ENCODE measurements at places on chromosomes 7 and 10.

DNA sequence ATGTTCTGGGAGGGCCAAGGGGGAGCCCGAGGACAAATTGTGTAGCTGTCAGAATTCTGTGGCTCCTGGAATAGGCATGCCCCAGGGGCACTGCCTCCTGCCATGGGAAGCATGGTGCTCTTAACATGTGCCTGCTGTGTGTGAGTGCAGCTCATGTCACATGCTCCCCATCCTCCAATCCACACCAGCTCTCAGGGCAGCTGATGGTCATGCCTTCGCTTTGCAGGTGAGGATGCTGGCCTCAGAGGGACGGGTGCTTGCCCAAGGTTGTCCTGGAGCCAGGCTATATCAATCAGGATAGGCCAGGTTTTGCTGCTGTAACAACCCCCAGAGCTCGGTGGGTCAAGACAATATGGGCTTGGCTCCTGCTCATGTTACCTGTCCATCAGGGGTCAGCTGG, 303.4 kb downstream of the RPS24 start:
- no peak for DNase-seq

- peak; percentile 15 for DNase-seq
These were observed 683 bp downstream of the MACROH2A2 start for GRCh38 chr10:70053218-70053840.

DNA sequence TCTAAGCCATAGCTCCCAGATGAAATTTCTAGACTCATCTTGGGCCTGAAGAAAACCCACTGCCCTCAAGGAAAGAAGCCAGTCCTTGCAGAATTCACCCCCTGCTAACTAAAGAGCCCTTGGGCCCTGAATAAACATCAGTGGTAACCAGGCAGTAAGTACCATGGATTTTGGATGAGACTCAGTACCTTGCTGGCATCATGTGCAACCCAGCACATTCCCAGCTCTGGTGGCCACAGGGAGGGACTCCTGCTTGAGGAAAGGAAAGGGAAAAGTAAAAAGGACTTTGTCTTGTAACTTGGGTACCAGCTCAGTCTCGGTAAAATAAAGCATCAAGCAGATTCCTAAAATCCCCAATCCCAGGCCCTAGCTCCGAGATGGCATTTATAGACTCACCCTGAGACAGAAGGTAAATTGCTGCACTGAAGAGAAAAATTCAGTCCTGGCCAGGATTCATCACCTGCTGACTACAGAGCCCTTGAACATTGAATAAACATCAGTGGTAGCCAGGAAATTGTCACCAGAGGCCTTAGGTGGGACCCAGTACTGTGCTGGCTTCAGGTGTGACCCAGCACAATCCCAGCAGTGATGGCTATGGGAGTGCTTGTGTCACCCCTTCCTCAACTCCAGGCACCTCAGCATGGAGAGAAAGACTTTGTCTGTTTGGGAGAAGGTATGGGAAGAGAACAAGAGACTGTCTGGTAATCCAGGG, 31.2 kb upstream of the SFTPD start:
- no peak for DNase-seq

- no peak for DNase-seq
These were observed 17.7 kb downstream of the DKK1 start for GRCh38 chr10:52331638-52332364.

DNA sequence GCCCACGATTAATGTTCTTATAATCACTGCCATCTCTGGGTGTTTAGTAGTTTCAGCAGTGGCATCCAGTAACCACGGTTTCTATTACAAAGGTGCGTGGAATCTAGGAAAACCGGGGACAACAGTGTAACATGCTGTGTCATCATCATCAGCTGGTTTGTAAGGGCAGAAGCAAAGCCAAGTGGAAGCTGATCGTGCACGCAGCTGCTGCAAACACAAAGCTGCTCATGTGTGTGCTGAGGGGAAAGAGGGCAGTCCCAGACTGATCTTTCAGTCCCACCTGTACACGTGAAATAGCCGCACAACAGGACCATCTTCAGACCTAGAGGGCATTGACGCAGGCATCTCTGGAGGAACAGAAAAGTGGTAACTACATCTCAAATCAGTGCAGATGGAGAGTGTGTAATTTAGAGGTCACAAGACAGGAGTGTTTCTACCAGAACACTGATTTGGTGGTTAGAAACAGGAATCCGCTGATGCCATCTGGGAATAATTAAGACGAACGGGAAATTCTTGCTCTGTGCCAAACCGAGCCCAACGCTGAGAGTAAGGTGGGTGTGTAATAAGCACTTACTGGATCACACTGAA, 13.4 kb downstream of the ANKRD16 start:
- DNase-seq, result no peak

DNA sequence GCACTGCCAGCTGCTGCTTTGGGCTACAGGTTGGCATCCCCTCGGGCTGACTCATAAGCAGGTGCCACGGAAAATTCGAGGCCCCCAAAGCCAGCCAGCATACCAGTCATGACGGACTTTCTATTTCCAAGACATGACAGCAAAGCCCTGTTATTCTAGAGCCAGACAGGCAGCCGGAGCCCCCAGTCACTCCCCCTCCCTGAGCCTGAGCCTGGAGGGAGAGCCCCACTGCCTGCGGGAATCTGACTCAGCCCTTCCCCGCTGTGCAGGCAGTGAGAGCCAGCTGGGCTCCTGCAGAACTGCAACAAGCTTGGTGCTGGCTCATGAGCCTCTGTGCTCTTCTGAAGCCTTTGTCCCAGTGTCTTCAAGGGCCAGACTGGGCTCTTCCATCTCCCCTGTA, 15.8 kb downstream of the BTBD16 start:
- DNase-seq, result no peak

GRCh38 chr7:78768859-78769258, 684.6 kb downstream of the MAGI2 start:
- DNase-seq, result no peak

- DNase-seq, result no peak
These were observed 76.0 kb upstream of the SEMA3D start for GRCh38 chr7:85262891-85263290.

DNA sequence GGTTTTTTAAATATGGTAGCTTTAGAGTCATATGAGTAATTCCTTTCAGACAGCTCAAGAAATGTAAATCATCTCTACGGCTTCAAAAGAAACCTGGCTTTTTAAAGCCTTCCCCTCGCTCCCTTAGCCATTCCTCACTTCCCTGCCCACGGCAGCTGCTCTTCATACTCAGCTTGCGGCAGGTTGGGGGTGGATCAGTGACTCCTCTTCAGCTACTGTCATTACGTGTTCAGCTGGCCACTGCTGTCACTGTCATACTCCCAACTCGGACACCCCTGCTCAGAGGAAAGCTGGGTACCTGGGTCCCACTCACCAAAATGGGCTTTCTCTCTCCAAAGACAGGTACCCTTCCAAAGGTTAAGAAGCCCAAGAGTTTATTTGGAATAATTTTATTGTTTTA, 6.6 kb downstream of the YWHAG start:
- no peak for DNase-seq

- DNase-seq, result no peak
These were observed 1.2 kb upstream of the HOXA2 start for GRCh38 chr7:27103489-27104226.

DNA sequence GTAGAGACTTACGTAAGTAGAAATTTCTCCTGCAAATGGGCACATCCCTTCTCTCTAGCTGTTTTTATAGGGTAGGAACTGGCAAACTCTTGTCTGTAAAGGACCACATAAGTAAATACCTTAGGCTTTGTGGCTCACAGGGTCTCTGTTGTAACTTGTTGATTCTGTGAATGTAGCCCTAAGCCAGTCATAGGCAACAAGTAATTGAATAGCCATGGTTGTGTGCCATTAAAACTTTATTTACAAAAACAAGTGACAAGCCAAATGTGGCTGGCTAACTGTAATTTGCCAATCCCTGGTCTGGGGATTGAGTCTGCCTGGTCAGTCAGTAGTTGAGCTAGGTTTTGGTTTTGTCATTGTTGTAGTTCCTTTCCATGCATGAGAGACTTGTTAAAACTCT, 5.3 kb upstream of the KLF6 start:
- no peak for DNase-seq

DNA sequence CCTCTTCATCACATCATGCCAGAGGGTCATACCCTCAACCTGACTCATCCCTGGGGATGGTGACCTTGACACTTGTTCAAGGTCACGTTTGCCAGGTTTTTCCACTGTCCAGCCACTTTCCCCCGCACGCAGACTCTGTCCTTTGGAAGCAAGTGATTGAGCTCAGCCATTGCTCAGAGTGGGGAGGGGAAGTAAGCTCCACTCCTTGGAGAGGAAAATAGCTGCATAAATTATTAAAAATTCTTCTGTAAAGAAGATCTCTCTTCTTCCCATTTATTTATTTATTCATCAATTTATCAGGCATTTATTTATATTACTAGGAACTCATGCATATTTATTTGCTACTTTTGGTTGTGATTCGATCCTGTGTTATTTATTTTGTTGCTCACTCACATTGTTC, 88.0 kb downstream of the GLRX3 start:
- no peak for DNase-seq

- DNase-seq, result peak; percentile 15
These were observed 489.2 kb upstream of the KCND2 start for GRCh38 chr7:119783799-119784198.

DNA sequence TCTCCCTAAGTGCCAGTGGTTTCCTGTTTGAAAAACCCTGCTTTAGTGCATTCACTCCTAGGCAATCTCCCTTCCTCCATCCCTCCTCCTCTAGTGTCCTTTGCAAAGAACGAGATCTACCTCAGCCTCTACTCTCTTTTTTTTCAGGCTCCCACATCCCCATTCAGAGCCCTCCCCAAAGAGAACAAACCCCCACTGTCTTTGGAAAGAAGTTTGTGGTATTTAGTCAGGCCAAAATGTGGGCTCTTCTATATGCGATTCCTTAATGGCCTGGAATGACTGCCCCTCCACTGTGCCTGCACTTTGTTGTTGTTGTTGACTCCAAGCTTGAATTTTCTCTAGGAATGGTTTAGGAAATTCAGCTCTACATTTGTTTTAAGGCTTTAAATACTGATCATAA, 36.3 kb downstream of the PALS2 start:
- no peak for DNase-seq

DNA sequence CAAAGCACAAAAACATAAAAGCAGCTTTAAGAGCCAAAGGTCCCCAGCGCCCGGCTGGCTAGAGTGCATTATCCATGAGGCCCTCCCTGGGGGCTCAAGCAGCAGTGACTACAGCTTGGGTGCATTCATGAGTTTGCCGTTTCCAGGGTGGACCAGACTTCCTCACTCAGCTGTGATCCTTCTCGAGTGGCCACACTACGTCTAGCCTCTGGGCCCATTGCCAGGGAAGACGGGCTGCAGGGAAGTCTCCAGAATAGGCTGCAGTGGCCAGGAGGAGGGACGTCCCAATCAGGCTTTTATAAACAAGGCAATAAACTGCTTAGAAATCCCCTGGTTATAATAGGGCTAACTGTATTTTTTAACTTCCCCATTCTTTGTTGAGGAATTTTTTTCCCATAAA, 89.4 kb upstream of the C1QL3 start:
- DNase-seq, result no peak

DNA sequence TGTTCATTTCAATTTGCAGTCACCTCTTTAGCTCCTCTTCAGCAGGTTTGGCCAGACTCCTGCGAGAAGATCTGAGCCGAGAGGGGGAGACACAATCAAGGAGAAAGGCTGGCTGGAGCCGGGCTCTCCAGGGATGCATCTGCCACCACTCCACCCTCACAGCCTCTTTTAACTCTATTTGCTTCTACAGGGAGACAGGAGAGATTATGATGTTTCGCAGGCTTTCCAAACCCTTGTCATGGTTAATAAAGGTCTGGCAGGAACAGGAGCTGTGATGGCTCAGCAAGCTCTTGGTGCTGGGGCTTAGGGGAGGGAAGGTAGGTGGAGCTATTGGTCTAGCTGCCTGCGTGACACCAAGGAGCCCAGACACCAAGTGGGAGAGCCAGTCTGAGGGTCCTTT, 448.1 kb upstream of the PODXL start:
- no peak for DNase-seq

GRCh38 chr7:158094046-158094445, 493.6 kb downstream of the PTPRN2 start:
- no peak for DNase-seq

DNA sequence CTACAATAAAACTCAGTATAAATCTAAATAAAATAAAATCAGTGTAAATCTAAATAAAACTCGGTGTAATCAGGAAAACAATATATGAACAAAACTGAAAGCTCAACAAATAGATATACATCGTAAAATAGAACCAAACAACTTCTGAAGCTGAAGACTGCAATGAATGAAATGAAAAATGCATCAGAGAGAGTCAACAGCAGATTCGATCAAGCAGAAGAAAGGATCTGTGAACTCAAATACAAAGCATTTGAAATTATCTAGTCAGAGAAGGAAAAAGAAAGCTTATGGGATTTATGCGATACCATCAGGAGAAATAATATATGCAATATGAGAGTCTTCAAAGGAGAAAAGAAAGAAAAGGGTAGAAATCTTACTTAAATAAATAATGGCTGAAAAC, 255.0 kb downstream of the BICC1 start:
- no peak for DNase-seq

GRCh38 chr10:6130848-6131470, 42.1 kb downstream of the RBM17 start:
- no peak for DNase-seq

DNA sequence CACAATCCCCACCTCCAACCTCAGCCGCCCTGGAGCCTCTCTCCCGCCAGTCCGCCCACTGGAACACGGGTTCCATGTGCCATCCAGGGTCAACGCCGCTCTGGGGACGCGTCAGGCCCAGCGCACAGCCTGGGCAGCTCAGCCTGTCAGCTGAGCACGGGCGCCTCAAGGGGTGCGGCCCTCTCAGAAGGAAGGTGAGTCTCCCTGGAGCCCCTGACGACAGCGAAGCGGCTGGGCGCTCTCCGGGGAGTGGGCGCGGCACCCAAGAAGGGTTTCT, 1.2 kb upstream of the SLC18A3 start:
- no peak for DNase-seq

GRCh38 chr7:92874567-92874966, 38.2 kb upstream of the CDK6 start:
- no peak for DNase-seq

- DNase-seq, result no peak
These were observed 2.9 kb downstream of the RAMP3 start for GRCh38 chr7:45160417-45160881.

DNA sequence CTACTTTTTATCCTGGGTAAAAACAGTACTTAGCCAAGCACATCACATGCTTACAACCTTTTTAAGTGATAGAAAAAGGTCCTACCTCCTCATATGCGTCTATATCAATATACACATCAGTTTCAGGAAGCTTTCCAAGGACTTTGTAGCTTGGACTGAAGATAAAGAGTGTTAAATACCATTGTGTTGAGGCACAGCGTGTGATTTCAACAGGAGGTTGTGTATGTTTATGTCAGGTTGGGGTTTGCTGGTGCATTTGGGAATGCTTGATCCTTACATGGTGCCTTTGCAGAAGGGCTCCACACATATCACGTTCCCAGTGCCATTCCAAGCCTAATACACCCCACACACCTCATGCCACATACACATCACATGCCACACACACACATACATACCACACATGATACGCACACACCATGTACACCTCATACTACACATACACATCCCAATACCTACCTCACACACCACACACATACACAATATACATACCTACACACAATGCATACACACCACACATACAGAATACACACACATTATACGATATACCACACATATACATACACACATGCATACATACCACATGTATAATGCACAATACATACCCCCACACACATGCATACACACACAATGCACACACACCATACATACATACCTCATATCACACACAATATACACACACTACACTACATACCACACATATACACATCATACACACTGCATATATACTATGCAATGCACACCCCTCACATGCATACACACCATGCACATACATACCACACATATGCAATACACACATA, 33.1 kb downstream of the PSMC2 start:
- no peak for DNase-seq

All from NCI-H510A (cell line).